ENCODE measurements at places on chromosomes 2 and 18. TPM values are rescaled to one million over a fixed set of nuclear protein-coding genes. Genes with fewer than 3 reads are reported as not detected.

DNA sequence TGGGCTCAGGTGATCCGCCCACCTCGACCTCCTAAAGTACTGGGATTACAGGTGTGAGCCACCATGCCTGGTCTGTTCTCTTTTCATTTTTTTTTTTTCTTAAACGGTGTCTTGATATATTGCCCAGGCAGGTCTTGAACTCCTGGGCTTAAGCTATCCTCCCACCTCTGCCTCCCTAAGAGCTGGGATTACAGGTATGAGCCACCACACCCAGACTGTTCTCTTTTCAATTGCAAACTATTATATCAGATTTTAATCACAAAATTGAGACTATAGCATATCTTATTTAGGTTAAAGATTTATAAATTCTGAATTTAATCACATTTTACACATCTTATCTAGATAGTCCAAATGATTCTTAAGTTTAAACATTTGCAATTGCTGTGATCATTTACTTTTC lies 15.5 kb upstream of the ACTR2 start:
- no peak for DNase-seq

GRCh38 chr2:98114643-98115330 lies 27.8 kb downstream of the VWA3B start:
- no peak for DNase-seq

DNA sequence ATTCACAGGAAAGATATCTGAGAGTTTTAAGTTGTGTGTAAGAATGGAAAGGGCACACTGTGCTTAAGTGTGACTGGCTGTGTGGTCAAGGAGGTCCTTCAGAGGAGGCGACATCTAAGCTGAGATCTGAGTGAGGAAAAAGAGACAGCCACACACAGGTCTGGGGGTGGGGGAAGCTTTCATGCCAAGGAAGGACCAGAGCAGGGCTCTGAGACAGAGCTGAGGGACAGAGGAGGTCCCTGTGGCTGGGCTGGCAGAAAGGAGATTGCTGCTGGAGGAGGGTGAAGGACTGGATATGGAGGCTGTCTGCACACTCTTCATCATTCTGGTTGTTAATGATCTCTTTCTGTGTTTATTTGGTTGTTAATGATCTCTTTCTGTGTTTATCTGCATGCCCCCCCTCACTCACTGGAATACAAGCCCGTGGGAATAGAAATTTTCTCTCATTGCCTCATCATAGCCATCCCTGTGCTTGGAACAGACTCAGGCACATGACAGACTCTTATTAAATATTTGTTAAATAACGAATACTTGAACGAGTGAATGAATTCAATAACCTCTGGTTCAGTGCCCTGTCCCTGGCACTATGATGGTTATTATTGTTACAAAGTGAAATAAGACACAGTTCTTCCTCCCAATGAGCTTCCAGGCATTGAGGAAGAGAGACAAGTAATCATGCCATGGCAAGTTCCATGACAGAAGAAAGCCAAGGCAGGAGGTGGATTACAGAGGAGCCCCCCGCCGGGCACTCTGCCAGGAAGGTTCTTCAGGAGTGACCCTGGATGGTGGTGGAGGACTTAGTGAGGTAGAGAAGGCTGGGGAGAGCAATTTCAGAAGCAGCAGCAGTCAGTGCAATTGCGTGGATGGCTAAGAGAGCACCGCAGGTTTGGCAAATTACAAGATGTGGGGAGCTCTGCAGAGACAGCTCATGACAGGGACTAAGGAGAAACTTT lies 399.4 kb upstream of the HS6ST1 start:
- DNase-seq: no peak

GRCh38 chr2:206260188-206261012 lies 14.1 kb upstream of the ZDBF2 start:
- DNase-seq: no peak

EHD3 gene
- total RNA-seq: 0.30 TPM

MOGAT1 gene
- not detected for total RNA-seq

All from MG63 (cell line).